ENCODE measurements at places on chromosomes 5 and 9. TPM values are rescaled to one million over a fixed set of nuclear protein-coding genes. Genes with fewer than 3 reads are reported as not detected.

The TLX3 gene
- total RNA-seq = not detected

The PCAT7 gene
- not detected for total RNA-seq

The EDIL3 gene
- total RNA-seq = not detected

DNA sequence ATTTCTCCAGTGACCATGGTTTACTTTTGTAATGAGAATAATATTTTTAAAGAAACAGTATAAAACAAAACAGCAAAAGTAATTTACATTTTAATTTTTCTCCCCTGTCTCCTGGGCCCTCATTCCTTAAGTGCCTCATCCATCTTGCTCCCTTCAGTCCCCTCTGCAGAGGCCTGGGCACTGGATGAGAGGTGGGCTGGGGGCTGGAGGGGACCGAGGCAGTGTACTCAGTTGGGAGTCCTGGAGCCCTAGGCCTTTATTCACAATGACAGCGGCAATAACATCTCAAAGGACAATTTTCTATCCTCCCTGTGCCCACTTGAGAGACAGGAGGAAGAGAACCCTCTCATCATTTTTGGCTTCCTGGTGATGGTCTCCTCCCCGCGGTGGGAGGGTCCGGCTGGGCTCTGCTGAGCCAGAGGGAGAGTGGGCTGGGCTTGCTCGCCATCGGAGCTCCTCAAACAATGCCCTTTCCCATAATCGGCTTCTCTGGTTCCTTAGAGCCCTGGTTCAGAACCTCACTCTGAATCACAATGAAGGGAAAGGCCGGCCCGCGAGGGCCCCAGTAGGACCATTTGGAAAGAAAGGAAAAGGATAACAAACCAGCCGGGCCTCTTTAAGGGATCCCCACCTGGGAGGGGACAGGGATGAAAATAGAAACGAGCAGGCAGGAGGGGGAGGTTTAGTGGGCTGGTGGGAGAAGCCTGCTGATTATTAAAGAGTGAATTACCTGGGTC lies 9.7 kb upstream of the SMIM32 start:
- DNase-seq = no peak
- H3K4me3 ChIP-seq = no peak overlapping the region
- H3K27ac ChIP-seq = no peak overlapping the region
- peaks cover 13% of the 10 kb centered on the region for H3K27me3 ChIP-seq
- no peaks in the 10 kb centered on the region for H3K36me3 ChIP-seq
- no peaks in the 10 kb centered on the region for H3K4me1 ChIP-seq

DNA sequence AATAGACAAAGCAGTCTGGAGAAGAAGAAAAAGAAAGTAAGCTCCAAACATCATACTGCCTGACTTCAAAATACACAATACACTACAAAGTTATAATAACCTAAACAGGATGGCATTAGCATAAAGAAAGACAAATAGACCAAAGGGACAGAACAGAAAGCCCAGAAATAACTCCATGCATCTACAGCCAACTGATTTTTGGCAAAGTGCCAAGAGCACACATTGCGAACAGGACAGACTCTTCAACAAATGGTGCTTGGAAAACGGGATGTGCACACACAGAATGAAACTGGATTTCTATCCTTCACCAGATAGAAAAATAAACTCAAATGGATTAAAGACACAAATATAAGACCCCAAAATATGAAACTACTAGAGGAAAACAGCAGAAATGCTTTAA lies 66.6 kb upstream of the SPATA31E1 start:
- no peak for DNase-seq
- H3K27ac ChIP-seq = no peak overlapping the region
- no peak overlapping the region for H3K4me3 ChIP-seq

- no peak overlapping the region for H3K4me3 ChIP-seq
- H3K27ac ChIP-seq = no peak overlapping the region
- DNase-seq = no peak
- no peaks in the 10 kb centered on the region for H3K36me3 ChIP-seq
Measured at GRCh38 chr9:129023036-129023907, 4.9 kb downstream of the SH3GLB2 start.

DNA sequence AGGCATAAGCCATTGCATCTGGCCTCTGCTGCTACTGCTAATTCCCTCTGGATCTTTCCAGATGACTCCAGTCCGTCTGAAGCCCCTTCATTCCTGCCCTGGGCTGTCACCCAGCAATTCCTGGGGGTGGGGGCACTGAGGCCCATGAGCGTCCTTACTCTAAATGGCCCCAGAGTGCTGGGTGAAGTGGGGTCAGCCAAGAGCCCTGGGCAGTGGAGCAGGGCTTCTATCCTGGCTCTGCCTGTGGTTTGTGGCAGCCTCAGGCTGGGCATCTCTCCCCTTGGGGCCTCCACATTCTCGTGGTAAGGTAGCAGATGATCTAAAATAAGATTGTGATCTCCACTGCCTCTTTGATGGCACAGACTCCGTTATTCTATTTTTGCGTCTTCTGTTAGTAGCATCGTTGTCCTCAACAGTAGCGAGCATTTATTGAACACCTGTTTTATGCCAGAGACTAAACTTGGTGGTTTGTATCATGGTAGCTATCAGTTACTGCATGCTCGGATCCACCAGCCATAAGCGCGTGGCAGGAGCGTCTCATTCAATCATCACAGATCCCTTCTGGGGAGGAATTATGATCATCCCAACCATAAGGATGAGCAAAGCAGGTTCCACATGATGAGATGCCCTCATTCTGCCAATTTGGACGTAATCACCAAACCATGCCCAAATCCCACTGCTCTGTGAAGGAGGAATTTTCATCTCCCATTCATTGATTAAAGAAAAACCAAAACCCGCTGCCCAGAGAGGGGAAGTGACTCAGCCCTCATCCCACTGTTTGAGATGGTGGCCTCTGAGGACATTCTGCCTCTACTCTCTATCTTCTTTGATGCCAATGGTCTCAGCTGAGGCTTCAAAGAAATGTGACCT lies 21.9 kb upstream of the DUSP1 start:
- no peak for DNase-seq
- no peak overlapping the region for H3K4me3 ChIP-seq
- H3K27ac ChIP-seq = no peak overlapping the region
- H3K4me1 ChIP-seq = peaks cover 6% of the 10 kb centered on the region
- H3K27me3 ChIP-seq = no peaks in the 10 kb centered on the region
- H3K36me3 ChIP-seq = no peaks in the 10 kb centered on the region

DNA sequence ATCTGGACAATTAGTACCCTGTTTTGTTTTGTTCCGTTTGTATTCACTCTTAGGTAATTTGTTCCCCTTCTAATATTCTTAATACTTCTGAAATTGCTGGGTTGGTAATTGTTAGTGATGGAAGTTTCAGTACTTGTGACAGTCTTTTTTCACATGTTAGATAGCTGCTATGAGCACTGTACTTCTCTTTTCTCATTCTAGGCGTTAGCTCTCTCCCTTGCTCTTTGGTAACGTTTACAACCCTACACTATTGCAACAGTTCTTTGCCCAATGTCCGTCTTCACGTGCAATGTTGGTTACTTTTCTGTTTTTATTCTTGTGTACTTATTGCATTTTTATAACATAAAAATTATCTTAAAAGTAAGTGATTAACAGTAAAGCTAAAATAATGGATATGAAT lies 1509.0 kb downstream of the MAT2B start:
- H3K27me3 ChIP-seq = no peaks in the 10 kb centered on the region
- H3K4me1 ChIP-seq = no peaks in the 10 kb centered on the region
- no peak overlapping the region for H3K4me3 ChIP-seq
- H3K36me3 ChIP-seq = no peaks in the 10 kb centered on the region

DNA sequence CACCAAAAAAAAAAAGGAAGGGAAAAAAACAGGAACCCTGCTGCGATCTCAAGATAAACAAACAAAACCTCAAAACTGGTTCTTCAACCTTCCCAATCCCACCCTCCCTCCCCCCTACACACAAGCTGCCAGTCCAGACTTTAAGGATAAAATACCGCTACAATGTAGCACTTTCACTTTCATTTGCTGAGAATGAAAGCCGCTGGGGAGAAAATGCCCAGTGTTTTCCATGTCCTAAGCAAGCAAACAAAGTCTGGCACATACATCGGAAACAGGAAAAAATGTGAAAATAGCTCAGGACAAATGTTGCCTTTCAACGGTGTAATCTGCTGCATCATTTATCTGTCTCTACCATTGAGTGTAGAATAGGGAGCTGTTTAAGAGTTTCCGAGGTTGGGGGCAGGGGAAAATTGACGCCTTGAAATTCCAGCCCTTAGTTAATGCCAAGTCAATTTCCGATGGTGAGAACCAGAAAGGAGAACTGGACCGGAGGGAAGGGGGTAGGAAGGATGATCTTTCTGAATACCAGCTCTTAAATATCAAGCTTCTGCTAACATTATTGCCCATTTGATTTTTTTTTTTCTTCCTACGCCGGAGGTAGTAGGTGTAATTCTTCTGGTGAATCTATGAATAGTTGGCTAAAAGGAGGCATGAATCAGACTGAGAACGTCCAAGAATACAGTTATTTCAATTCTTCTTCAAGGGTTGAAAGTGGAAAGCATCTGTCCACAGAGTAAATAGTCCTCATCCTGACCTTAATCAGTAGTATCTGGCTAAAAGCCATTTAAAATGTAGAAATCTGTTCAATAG lies 1.2 kb upstream of the ADAMTS6 start:
- no peak for DNase-seq
- peaks cover 2% of the 10 kb centered on the region for H3K27me3 ChIP-seq
- H3K4me3 ChIP-seq = no peak overlapping the region
- H3K36me3 ChIP-seq = no peaks in the 10 kb centered on the region
- peaks cover 9% of the 10 kb centered on the region for H3K4me1 ChIP-seq

DNA sequence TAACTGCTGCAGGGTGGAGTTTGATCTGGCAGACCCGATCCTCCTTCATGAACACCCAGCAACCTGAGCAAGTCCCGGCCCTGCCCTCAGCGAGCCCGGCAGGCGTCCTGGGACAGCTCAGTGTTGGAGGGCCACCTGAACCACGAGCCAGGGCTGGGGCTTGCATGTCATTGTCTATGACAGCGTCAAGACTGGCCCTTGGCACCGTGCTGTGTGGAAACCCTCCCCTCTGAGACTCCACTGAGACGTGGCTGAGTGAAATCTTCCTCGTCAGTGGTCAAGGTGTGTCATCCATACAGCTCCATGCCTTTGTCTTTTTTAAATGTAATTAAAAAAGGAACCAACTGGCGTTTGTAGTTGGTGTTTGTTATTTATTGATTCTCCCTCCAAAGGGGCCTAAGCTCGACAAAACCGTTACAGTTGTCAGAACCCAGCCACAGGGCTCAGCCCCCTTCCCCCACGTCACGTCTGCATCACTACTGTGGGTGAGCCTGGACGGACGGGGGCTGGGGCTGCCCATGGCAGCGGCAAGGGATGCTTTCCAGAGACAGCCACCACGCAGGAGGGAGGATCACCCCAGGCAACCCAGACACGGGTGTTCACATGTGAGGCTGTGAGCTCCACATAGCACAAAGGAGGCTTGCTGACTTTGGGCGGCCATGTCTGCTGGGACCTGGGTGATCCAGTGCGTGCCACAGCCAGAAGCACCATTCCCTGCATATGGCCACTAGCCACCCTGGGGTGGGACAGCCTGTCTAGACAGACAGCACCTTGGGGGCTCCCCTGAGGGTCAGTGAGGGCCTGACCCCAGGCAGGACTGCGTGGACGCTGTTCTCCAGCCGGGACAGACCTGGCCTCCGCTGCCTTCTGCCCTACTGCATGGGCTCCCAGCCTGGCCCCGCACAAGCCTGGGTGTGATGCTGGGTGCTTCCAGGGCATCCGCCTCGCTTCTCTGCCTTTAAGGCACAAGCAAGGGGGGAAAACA lies 7.3 kb downstream of the UCK1 start:
- H3K27ac ChIP-seq = no peak overlapping the region
- H3K27me3 ChIP-seq = peaks cover 1% of the 10 kb centered on the region
- no peak overlapping the region for H3K4me3 ChIP-seq
- H3K36me3 ChIP-seq = peaks cover 44% of the 10 kb centered on the region
- DNase-seq = no peak

GRCh38 chr9:126607086-126607485 lies 6.6 kb upstream of the LMX1B start:
- no peak for DNase-seq
- H3K36me3 ChIP-seq = no peaks in the 10 kb centered on the region
- H3K4me1 ChIP-seq = peaks cover 4% of the 10 kb centered on the region
- peaks cover 49% of the 10 kb centered on the region for H3K27me3 ChIP-seq
- no peak overlapping the region for H3K4me3 ChIP-seq
- H3K27ac ChIP-seq = no peak overlapping the region

- H3K36me3 ChIP-seq = no peaks in the 10 kb centered on the region
- H3K27ac ChIP-seq = no peak overlapping the region
- no peaks in the 10 kb centered on the region for H3K27me3 ChIP-seq
- no peak overlapping the region for H3K4me3 ChIP-seq
- no peaks in the 10 kb centered on the region for H3K4me1 ChIP-seq
Measured at GRCh38 chr5:60399507-60399906, 300.5 kb downstream of the DEPDC1B start.

DNA sequence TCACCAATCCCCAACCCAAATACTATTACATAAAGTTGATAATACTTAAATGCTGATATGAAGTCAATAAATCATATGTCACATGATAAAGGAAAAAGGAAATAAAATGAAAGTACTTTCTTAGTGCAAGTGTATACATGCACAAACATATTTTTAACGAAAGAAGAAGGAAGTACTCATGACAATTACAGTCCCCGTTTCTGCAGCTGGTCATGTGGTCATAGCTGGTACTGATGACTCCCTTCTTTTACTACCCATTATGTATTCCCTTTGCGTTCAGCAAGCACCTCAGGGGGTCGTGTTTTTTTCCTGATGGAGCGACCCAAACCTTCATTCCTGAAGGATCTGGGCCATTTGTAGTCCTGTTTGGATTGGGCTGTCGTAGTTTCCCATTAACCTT lies 27.3 kb downstream of the CENPP start:
- H3K4me1 ChIP-seq = peaks cover 17% of the 10 kb centered on the region
- H3K4me3 ChIP-seq = no peak overlapping the region
